Neural progenitor cell (in vitro differentiated cells): ENCODE measurements at places on chromosomes 4 and X.
A peak's percentile ranks its signal among the peaks of the same experiment; 100 is the strongest.

- no peak for DNase-seq
Observed at GRCh38 chrX:108072746-108073145, 18.6 kb downstream of the PSMD10 start.

GRCh38 chrX:103155201-103155600 is 59.7 kb upstream of the BEX4 start:
- DNase-seq, result no peak

- peak; percentile 51 for DNase-seq
Observed at GRCh38 chrX:13094828-13095341, 50.5 kb upstream of the FAM9C start.

GRCh38 chrX:150146271-150146896 is 208.1 kb upstream of the EOLA2 start:
- DNase-seq, result no peak

DNA sequence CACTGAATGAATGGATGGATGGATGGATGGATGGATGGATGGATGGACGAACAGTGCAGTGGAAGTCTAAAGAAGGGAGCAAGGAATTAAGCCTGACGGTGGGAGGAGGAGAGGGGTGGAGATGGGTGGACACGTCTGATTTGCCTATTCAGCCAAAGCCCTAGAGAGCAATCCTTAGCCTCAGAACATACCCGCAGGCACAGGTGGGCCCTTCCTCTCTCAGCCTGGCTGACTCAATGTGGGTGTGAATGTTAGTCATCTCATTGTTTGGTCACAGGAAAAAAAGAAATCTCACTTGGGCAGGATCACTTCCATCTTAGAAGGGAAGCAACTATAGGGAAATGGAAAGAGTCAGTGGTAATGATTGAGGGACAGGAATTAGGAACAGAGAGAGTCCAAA is 165.9 kb downstream of the PJA1 start:
- no peak for DNase-seq

DNA sequence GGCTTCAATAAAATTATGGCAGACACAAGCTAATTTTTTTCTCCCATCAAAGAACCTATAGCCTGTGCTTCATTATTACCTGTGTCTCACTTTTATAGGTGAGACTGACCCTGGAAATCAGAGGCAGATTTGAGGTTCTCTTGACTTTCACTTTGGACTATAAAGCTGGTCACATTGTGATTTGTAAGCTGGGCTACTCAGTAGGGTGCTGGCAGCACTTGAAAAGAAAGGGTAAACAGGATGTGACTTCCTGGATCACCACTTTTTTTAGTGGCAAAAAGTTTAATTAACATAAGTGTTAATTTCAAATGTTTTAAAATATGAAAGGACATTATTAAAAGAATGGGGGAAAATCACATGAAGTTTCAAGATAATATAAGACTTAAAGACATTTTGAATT is 50.6 kb upstream of the GATB start:
- DNase-seq, result no peak

DNA sequence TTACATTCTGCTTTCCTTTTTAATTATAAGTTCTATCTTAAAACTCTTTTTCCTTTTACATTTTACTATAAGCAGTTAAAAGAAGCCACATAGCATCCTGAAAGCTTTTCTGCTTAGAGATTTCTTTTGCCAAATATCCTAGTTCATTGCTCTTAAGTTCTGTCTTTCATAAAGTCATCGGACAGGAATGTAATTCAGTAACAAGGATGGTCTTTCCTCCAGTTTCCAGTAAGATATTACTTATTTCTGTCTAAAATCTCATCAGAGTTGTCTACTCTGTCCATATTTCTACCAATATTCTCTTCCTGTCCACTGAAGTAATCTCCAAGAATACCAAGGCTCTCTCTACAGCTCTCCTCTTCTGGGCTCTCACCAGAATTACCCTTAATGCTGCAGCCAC is 37.5 kb upstream of the ADH1C start:
- no peak for DNase-seq

DNA sequence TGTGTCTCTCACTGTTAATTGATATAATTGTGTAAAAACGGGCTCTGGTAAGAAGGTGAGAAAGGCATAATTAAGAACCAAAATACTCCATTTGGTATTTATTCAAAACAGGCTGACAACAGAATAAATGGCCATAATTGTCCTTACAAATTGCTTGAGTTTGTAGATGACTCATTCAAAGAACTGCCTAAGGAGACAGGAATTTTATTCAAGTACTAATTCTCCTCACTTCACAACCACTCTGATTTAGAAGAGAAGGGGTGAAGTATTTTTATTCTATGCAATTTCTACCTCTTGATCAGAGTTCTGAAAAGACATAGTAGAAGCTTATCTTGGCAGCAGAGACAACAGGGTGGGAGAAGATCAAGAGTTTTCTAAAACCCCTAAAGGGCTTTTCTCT is 43.1 kb downstream of the ATP11C start:
- DNase-seq, result no peak

- no peak for DNase-seq
Observed at GRCh38 chr4:36327400-36327799, 46.0 kb downstream of the DTHD1 start.

DNA sequence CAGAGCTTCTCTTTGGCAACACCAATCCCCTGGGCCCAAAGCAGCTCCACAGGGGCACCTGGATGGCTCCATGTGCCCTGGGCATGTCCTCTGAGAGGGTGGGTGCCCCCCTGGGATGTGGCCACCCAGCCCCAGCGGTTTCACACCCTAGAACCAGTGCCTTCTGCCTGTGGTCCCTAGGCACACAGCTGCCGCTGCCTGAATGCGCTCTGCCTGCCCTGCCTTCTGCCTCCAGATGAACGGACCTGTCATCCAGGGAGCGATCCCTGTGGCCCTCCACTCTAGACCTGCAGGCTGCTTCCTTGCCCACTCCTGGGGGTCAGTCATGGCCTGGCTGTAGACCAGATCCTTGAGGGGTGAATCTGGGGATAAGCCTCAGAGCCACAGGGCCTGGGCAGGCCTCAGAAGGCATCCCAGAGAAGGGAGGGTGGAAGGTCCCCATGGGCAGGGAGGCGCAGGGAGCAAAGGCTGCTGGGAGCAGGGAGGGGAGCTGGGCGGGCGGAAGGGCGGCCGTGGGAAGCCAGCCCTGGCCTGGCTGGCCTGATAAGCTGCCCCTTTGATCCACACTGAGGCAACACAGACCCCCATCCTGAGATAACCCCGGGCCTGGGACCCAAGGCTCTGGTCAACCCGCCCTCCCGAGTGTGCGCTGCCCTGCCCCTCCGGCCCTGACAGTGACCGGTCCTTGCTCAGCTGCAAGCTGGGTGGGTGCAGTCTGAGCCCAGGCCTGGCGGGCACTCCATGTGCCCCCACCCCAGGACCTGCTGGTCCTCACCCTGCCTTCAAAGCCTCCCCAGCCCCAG is 8.1 kb upstream of the FGFR3 start:
- DNase-seq, result no peak

DNA sequence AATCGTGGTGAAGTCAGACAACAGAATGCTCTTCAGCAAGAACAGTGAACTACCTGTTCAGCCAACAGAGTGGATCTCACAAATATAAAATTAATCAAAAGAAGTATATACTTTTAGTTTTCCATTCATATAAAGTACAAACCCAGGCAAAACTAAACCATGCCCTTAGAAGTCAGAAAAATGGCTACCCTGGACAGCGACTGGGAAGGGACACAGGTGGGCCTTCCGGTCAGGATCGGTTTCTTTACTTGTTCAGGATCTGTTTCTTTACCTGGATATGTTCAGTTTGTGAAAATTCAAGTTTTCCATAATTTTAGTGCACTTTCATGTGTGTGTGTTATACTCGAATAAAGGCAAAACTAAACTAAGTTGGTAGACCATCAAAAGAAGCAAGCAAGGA is 12.4 kb upstream of the GPR173 start:
- no peak for DNase-seq

- no peak for DNase-seq
Observed at GRCh38 chrX:150873616-150874015, 24.9 kb downstream of the CD99L2 start.

- DNase-seq, result no peak
Observed at GRCh38 chrX:49934148-49934547, 11.8 kb downstream of the CLCN5 start.

DNA sequence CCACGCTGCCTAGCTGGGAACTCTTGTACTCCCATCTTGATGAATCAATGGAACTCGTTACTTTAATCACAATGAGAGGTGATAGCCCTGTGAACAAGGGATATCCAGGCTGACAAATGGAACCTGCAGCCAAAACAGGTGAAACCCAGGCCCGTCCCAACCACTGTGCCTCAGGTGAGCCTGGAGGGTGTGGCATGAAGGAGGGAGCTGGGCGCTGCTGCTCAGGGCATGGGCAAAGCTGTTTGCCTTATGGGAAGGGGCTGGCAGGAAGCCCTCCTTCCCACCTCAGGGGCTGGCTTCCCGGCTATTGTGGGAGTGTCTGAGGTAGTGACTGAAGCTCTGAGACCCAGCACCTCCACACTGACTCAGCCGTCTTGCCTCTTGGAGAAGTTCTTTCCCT is 209.4 kb upstream of the ATP6AP2 start:
- DNase-seq, result no peak
